ENCODE measurements at places on chromosomes 2 and 18.
A peak's percentile ranks its signal among the peaks of the same experiment; 100 is the strongest.

DNA sequence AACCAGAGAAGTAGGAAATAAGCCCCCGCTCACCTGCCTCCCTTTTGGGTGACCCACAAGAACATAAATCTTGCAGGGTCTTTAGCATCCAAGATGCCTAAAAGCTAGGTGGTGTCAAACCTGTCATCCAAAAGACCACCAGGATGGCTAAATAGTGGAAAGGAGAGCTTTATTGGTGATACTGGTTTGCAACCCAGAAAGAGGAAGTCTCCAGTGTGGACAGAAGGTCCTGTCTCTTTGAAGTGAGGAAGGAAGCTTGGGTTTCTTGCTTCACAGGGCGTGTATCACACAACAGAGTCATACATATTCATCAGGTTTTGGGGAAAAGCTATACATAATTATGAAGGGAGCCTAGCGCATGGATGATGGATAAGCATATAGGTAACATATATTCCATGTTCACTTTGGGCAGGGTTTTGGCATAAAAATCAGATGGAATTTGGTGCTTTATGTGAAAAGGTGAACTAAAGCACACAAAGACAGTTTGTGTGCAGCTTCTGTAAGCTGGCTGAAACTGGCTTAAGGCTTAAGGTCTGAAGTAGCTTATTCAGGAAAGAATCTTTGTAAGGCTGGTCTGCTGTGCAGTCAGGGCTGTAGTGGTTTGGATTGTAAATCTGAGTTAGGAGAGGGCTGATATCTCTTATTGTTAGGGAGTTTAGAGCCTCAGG, 102.2 kb upstream of the MSH2 start:
- no peak for DNase-seq

GRCh38 chr2:224261326-224261725, 140.6 kb downstream of the FAM124B start:
- DNase-seq: no peak

DNA sequence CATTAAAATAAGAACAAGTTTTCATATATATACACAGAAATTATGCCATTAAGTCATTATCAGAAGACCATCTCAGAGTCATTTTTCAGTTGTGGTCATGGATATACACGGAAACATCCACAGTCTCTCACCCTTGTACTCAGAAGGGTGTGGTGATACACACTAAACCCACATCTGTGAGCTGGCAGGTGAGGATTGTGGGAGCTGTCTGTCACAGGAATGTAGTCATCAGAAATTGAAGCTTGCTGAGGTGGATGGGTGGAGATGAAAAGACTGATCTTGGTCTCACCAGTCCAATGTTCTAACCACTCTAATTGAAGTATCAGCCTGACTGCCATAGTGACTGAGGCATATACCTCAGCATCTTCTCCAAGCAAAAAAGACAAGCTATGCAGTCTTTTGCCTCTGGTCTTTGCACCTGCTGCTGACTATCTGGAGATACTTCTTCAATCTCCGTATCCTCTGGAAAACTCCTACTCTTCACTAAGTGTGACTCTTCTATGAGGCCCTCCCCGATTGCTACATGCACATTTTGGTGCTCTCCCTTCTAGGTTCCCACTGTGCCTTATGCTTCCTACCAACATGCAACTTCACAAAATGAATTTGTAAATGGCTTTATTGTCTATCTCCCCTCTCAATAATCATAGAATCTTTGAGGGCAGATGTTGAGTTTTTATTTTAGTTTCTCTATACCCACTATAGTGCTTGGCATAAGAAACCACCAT, 232.8 kb downstream of the DYM start:
- no peak for DNase-seq

GRCh38 chr2:84811839-84812431, 68.9 kb downstream of the TRABD2A start:
- no peak for DNase-seq

- no peak for DNase-seq
Observed at GRCh38 chr2:225920621-225921220, 521.2 kb downstream of the NYAP2 start.

DNA sequence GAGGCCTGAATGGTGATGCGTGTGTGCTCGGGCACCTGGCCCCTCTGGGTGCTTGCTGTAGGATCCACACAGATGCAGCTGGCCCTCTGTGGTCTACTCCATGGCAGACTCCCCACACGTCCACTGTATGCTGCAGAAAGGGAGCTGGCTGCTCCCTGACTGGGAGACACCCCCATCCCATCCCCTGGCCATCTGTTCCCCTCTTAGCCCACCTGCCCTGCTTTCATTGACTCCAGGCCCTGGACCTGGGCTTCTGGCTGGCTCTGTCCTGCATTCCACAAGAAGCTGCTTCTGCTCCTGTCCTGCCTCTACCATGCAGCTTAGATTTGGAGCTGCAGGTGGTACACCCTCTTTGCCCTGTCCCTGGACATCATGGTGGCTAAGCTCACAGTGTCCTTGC, 80.1 kb downstream of the FHOD3 start:
- no peak for DNase-seq

GRCh38 chr2:8663997-8664396, 17.9 kb upstream of the ID2 start:
- DNase-seq: no peak

DNA sequence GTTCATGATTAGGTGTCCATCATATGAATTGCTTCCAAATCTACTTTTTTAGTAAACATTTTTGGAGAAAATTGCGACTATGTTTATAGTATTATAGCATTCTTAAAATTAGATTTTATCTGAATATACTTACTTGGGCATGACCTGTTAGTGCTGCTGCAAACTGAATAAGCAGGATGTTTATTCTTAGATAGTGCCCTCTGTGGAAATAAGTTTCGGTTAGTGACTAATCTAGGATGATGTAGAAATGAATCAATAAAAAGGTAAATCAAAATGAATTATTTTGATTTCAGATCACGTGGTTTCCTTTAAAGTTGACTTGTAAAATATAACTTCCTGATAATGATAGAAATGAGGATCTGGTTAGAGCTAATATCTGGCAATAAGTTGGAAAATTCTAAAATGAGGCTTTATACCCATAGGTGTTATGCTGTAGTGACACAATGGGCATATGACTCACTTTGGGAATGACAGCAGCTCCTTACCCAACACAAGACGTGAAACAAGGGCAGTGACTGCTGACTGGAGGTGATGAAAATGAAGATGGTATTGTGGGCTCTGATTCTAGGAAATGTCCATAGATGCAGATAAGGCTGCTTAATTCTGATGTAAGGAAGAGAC, 165.8 kb upstream of the TCF4 start:
- peak; percentile 14 for DNase-seq

DNA sequence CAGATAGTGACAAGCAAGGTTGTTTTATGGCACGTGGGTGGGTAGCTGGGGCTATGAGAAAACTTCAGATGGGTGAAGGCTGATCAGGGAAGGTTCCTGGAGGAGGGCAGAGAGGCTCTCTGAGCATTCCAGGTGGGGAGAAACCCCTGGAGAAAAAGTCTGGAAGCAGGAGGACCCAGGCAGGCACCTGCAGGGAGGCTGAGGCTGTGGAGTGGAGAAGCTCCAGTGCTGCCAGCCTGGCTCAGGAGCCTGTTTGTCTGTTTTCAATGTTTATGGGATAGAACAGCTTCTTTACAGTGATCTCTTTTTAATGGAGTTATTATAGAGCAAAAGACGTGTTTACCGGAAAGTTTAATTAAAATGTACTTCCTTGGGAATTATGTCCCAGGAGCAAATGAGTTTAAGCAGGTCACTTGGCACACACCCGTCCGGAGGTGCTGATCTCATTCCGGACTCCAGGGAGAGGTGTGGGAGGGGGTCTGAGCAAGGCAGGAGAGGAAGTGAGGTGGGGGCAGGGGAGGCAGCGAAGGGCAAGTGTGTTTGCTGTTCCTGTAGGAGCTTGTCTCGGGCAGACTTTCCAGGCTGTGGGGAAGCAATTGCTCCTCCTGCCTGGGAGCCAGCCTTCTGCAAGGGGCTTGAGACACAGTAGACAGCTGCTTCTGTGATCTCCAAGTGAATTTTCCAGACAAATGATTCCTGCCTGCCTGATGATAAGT, 239.5 kb downstream of the MYCN start:
- DNase-seq: no peak

DNA sequence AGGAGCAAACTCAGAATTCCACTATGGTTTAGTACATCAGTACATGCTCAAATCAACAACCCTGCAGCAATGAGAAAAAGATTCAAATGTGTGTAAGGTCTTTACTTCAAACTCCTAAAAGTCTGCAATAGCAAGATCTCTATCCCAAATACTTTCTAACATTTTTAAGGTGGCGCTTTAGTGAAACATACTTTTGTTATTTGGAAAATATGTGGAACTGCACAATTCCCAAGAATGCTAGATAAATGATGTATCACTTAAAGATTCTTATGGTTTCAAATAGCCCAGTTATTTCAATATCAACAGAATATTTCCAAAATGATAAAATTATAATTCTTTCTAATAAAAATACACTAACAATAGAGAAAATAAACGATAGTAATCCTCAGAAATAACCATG, 227.6 kb upstream of the SMAD7 start:
- DNase-seq: no peak

DNA sequence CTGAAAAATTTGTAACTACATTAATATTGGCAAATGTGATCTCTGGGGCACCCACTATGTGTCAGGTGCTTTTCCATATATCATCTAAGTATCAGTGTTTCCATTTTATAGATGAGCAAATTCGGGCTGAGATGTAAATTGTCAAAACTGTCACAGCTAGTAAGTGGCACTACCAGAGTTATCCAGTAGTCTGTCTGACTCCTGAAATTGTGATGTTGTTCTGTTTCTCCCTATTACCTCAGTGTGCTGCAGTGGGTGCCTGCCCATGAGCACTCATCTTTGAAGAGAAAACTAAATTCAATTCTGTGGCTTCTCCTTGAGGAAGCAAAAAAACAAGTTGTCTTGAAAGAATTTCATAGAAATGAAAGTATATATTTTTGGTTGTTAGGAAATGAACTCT, 467.4 kb upstream of the FANCL start:
- no peak for DNase-seq

- no peak for DNase-seq
Observed at GRCh38 chr18:37182340-37183135, 353.6 kb downstream of the KIAA1328 start.

- no peak for DNase-seq
Observed at GRCh38 chr2:43898134-43898837, 59.5 kb downstream of the ABCG8 start.

- no peak for DNase-seq
Observed at GRCh38 chr2:232501794-232502390, 14.3 kb upstream of the ECEL1 start.

- peak; percentile 50 for DNase-seq
Observed at GRCh38 chr18:10798727-10799550, 273.1 kb downstream of the NAPG start.

- DNase-seq: peak; percentile 78
Observed at GRCh38 chr2:17620841-17621240, 80.3 kb downstream of the VSNL1 start.

DNA sequence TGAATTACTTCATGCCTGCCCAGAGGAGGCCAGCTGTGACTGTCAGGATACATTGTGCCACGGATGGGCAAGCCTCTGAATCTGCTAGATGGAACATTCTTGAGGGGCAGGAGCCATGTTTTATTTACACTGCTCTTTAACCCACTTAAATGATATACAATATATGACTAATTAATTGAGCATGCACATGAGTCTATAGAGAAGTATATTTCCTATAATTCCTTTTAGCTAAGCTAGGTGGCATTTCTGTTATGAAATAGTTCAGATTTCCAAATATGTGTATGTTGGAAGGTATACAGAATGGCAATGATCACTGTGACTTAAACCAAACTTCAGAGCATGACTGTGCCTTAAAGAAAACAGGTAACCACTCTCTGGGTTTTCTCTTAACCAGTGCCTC, 131.7 kb downstream of the RAB3GAP1 start:
- DNase-seq: no peak

DNA sequence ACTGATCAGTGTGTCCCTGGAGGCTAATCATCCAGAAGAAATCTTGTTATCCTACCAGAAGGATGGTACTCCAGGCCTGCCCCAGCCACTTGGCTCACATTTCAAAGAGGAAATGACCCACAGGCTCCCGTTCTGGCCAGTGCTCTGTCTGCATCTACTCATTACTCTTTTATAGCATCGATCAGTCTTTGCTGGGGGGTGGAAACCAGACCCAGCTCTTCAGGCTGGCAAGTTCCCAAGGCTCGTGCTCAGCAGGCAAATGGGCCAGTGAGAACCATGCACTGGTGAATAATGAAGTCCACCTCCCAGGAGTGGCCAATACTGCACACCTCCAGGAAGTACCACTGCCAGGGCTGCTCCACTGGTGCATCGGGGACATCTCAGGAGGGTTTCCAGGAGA, 38.8 kb downstream of the DNER start:
- no peak for DNase-seq

DNA sequence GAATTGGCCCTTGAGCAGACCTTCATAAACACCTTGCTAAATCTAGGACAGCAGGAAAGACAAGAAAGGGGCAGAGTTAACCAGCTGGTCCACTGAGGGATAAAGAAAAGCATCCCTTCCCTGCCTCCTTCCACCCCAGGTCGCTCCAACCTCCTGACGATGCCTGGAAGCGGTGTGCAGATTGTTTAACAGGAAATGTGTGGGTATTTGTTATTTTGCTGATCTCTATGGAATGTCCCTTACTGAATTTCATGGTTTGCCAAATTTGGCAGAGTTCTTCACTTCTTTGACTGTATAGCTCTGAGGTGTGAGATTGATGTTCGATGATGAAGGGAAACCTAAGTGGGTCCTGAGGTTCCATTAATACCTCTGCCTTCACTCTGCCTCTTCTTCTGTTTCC, 72.9 kb downstream of the MAP3K20 start:
- peak; percentile 29 for DNase-seq
